ENCODE measurements at places on chromosomes 4 and X.

- no peak for DNase-seq
Observed at GRCh38 chr4:26468283-26468949, 21.9 kb downstream of the CCKAR start.

GRCh38 chr4:18441203-18441590 is 419.6 kb upstream of the LCORL start:
- DNase-seq = no peak

GRCh38 chrX:50003467-50003866 is 81.1 kb downstream of the CLCN5 start:
- no peak for DNase-seq

- no peak for DNase-seq
Observed at GRCh38 chr4:42570221-42570620, 86.7 kb downstream of the ATP8A1 start.

Data from AML-193 (cell line).